CD4-positive, alpha-beta T cell (primary cell): ENCODE measurements at places on chromosomes 1 and 21.

- DNase-seq: no peak
Observed at GRCh38 chr1:1603671-1604373, 3.9 kb upstream of the FNDC10 start.

- DNase-seq: no peak
Observed at GRCh38 chr1:4664095-4664494, 9.7 kb downstream of the AJAP1 start.

GRCh38 chr21:30081506-30081905 is 85.1 kb downstream of the CLDN17 start:
- DNase-seq: no peak

DNA sequence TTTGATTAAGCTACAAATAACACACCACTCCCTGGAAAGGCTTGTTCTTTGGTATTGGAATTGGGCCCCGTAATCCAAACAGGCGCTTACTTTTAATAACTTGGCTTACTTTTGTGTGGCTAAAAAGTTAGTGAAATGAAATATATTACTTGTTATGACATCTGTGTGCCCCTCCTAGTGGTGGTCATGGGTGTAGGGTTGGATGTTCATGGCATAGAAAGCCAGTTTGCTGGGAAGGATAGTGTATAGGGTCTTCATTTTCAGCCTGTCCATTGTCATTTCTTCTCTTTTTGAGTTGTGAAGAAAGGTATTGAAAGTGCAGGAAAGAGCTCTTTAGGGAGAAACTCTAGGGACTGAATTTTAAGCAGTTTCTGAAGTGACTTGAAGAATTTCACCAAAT is 5.9 kb downstream of the CDC14A start:
- DNase-seq: no peak

GRCh38 chr1:178921499-178921898 is 50.6 kb upstream of the ANGPTL1 start:
- DNase-seq: no peak

GRCh38 chr1:15187175-15188129 is 33.9 kb downstream of the TMEM51 start:
- DNase-seq: no peak

DNA sequence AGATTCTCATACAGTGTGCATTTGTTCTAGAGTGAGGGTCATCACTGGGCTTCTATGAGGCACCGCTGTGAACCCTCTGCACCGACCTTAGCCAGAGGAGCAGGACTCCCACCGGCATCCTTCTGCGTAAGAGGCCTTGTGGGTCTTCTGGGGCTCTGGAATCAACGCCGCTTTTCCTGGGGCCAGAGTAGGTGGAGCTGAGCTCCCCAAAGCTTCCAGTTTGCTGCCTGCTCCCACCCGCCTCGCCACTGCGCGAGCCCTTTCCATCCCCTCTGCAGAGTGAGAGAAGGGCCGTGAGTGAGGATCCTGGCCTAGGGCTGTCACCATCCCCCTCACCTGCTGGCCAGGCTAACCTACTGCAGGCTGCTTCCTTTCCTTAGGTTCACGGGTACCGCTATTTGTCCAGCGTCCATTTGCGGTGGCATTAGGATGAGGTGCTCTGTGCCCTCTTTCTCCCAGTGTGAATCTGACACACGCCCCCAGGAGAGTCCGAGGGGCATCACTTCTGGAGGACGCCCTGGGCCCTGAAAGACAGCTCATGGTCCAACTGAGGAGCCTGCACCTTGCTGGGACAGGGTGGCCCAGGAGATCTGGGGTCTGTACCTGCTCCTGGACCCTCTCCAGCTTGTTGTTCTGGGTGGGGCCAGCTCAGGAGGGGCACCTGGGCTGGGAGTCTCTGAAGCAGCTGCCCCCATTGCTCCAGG is 36.2 kb downstream of the UMODL1 start:
- no peak for DNase-seq

GRCh38 chr1:56132520-56132919 is 446.8 kb downstream of the PLPP3 start:
- DNase-seq: no peak

- DNase-seq: no peak
Observed at GRCh38 chr1:243924588-243925349, 74.7 kb upstream of the AKT3 start.

GRCh38 chr1:101357444-101357986 is 120.7 kb downstream of the S1PR1 start:
- peak; percentile 45 for DNase-seq

- DNase-seq: no peak
Observed at GRCh38 chr1:52574594-52574993, 21.7 kb upstream of the TUT4 start.

GRCh38 chr1:145956781-145957442 is 905 bp downstream of the LIX1L start:
- peak; percentile 39 for DNase-seq

- DNase-seq: no peak
Observed at GRCh38 chr1:207644166-207644851, 624 bp upstream of the CR1L start.

DNA sequence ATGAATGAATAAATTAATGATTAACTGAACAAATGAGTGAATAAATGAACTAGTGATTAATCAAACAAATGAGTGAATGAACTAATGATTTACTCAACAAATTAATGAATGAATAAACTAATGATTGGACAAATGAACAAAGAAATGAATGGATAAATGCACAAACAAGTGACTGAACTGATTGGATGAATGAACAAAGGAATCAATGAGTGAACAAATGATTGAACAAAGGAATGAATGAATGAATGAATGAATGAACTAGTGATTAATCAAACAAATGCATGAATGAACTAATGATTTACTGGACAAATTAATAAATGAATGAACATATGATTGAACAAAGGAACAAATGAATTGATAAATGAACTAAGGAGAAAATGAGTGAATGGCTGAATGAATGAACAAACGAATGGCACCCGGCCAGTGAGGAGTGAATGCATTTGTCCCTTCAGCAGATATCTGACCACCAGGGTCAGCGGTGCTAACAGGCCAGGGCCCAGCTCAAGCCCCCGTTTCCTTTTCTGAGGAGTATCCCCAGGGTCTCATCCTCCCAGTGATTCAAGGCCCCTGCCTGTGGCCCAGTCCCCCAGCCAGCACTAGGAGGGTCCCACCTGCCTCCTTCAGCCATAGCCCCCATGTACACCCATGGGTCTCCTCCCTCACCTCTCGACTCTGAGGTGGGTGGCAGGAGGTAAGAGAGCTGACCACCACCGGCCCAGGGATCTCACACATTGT is 49.9 kb downstream of the WNT9A start:
- no peak for DNase-seq

GRCh38 chr1:43573066-43573800 is 42.5 kb downstream of the PTPRF start:
- DNase-seq: no peak

DNA sequence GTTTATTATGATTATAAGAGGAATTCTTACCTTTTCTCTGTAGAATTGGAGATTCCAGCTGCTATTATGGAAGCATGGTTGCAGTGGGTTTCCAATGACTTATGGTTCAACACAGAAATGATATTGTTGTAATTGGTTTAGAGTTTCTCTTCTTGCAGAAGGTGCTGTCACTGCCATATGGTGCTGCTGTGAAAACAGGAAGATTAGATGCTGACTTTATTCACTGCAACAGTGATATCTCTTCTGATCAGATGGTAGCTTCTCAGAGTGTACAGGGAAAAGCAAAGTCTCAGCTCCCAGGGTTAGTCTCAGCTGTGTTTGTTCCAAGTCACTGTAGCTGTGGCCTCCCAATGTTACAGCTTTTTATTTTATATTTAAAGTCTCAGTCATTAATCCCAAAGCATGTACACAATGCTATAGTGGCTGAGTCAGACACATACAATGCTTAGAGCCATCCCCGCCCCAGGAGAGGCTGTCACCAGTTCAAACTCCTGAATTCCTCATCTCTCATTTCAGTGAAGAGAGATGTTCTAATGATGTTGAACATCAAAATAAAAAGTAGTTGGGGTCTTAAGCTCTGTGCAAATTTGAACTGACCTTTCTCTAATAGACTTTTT is 42.7 kb upstream of the RGS2 start:
- DNase-seq: no peak

GRCh38 chr1:81731989-81732388 is 68.7 kb upstream of the ADGRL2 start:
- DNase-seq: no peak

GRCh38 chr1:226640321-226641136 is 92.0 kb downstream of the STUM start:
- no peak for DNase-seq

- no peak for DNase-seq
Observed at GRCh38 chr1:85550784-85551516, 29.6 kb upstream of the CCN1 start.

GRCh38 chr21:14124266-14124665 is 86.5 kb downstream of the LIPI start:
- DNase-seq: no peak

- no peak for DNase-seq
Observed at GRCh38 chr1:40782371-40782956, 1.1 kb upstream of the KCNQ4 start.

GRCh38 chr1:240737298-240737697 is 125.3 kb upstream of the GREM2 start:
- DNase-seq: no peak

- no peak for DNase-seq
Observed at GRCh38 chr1:10208537-10208936, 1.8 kb upstream of the KIF1B start.

DNA sequence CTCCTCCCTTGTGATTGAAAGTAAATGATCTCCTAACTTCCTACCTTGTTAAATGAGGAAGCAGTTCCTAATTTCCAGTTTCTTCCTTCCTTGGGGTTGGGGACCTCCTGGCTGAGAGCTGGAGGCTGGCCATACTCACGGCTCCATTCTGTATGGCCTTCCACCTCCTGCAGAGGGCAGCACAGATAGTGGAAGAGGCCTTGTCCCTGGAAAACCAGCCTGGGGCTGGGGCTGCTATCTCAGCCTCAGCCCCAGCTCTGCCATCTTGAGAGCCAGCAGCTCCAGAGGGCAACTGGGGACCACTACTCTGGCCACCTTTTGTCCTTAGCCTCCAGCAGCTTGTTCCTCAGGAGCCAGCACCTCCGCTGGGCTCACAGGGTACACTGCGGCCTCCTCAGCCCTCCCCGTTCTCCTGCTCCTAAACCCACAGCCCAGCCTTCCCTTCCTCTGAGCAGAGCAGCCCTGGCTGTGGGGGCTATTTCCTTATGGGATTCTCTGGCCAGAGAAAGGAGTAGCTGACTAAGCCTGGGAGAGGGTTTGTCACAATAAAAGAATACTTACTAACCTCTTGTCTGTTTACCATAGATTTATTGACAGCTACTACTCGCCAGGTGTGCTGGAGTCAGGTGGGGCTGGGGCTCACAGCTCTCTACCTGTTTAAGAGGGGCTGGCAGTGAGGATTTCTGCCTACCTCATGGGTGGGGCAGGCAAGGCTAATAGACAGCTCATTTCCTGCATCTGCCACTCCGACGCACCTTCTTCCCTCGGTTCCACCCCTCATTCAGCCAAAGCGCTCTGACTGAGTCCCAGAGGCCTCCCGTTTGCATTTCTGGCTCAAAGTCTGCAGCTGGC is 6.3 kb downstream of the TMEM234 start:
- DNase-seq: peak; percentile 81

DNA sequence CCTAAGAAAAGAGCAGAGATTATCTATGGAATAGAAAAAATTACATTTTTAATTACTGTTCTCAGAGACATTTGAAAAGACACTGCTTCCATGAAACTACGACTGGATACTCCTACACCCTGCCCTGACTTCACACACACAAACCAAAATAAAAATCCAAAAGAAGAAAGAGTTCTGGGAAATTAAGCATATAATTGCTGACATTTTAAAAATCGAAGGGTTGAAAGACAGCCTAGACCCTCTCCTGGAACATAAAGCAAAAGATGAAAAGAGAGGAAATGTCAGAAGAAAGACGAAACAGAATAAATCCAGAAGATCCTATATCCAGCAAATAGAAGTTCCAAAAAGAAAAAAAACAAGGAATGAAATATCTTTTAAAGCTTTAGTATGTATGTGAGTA is 32.8 kb upstream of the EEIG2 start:
- DNase-seq: no peak

- DNase-seq: no peak
Observed at GRCh38 chr1:7972285-7972684, 10.8 kb downstream of the PARK7 start.

DNA sequence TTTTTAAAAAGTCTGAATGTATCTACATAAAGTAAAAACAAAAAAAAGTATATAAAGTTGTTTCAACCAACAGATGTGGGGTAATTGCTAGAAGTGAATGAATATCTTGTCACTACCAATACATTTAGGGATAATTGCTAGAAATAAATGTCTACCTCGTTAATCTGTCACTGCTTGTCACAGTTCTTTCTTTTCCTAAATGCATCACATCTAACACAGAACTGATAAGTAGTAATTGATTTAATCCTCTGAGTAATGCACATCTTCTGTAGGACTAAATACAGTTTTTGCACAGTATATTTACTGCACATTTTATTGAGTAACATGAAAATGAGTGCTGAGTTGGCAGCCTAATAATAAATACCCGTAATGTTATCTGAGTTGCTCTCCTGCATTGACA is 72.2 kb downstream of the SUSD4 start:
- DNase-seq: no peak

DNA sequence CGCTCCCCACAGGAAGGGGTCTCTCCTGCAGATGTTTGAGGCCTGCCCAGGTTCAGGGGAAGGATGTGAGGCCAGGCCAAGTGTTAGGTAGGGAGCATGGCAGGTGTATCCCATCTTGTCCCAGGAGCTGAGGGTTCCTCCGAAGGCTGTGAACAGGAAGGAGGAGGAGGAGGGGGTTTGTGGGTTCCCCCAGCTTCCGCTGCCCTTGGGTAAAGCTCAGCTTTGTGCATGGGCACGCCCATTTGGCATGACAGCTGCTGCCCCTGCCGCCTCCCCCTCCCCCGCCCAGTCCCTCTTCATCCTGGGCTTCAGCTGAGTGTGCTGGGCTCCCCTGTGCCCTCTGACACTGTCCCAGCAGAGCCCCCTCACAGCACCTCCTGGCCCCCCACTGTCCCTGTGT is 25.5 kb downstream of the TNFRSF8 start:
- peak; percentile 47 for DNase-seq

GRCh38 chr1:27299385-27300271 is 22.3 kb upstream of the TMEM222 start:
- no peak for DNase-seq

DNA sequence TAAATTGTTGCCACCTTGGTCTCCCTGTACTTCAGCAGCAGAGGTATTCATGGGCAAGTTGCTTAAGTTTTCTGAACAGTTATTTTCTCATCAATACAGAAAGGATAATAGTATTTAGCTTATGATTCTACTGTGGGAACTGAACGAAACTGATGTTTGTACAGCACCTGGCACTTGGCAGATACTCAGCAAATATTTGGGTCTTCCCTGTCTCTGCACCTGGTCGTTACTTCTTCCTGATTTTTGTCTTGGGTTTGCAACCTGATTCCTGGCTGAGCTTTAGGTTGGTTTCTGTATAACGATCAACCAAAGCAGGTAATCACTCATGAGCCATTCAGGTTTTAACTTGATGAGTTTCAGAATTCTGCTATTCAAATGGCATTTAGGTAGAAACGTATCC is 490.6 kb downstream of the KIF26B start:
- DNase-seq: no peak

GRCh38 chr1:29563092-29563491 is 326.8 kb downstream of the PTPRU start:
- DNase-seq: no peak
